ENCODE measurements at places on chromosomes 5 and 9.

DNA sequence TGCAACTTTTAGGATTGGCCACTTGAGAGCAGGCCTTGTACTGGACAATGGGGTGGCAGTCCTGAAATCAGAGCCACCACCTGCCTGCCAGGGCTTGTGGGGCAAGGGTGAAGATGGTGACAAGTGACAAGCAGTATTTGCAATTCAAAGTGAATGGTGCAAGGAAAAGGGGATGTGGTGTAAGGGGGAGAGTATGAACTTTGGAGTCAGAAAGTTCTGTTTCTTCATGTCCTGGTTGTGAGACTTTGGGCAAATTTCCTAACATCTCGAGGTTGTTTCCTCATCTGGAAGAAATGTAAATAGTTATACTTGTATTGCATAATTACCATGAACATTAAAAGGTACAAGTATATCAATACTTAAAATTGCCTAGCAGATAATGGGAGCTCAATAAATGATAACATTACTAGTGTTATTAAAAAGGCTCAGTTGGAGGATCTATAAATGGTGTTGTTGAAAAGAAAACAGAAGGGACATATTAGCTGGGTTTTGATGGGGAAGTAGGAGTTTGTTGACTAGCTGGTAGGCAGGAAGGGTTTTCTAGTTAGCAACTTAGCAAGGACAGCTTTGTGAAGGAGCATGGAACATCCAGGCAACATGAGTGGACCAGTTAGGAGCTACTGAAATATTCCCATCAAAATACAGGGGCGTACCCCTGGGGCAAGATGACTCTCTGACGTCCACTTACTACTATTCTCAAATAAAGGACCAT is 21.3 kb upstream of the MEGF9 start:
- DNase-seq, result no peak

GRCh38 chr5:132559383-132560060 is 2.7 kb downstream of the RAD50 start:
- DNase-seq, result no peak

DNA sequence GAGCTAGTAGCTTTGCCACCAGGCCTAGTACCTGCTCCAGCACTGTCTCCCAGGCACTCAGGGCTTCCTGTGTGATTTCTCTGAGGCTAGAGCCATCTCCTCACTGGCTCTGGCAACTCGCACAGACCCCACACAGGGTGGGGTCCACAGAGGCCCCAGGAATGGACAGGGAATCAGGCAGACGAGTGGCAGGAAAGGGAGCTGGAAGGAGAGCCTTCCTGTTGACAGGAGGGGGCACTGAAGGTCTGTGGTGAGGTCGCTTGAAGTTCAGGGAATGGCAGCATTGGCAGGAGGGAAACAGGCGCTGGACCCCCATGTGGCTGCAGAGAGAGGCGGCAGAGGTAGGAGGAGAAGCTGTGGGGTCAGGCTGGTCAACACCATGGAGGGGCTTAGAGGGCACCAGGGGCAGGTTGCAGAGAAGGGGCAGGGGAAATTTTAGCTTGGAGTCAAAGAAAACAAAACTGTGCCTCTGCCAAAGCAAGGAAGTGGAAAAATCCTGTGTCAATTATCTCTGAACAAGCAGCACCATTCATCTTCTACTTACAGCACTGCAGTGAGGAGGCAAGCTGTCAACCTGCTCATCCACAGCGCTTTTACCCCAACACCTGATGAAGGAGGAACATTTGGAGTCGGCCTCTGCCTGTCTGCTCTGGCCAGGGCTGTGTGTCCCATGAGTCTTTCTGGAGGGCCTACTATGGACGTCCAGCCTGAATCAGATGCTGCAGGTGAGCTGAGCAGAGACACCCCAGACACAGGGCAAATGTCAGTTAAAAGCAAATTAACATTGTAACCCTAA is 270.2 kb downstream of the FSTL4 start:
- no peak for DNase-seq

GRCh38 chr9:109799792-109800191 is 19.8 kb downstream of the PALM2AKAP2 start:
- DNase-seq, result no peak

GRCh38 chr9:107685901-107686300 is 196.3 kb upstream of the KLF4 start:
- DNase-seq, result no peak

DNA sequence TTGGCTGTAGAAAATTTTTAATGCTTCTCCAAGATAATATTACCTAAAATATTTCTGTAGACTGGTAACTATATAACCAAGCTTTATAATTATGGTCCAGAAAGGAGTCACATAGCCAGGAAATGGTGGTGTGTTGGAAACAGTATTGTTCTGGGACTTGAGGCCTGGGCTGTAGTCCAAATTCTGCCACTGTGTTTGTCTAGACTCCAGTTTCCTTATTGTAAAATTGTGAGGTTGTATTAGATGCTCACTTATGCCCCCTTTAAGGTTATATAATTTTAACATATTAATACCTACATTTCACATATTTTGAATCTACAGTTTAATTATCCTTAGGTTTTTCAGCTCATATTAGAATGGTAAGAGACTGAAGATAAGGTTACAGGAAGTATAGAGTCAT is 42.4 kb downstream of the STX17 start:
- no peak for DNase-seq

GRCh38 chr5:72605632-72606031 is 98.4 kb upstream of the ZNF366 start:
- DNase-seq, result no peak

- no peak for DNase-seq
Measured at GRCh38 chr5:111589316-111589715, 77.0 kb upstream of the STARD4 start.

DNA sequence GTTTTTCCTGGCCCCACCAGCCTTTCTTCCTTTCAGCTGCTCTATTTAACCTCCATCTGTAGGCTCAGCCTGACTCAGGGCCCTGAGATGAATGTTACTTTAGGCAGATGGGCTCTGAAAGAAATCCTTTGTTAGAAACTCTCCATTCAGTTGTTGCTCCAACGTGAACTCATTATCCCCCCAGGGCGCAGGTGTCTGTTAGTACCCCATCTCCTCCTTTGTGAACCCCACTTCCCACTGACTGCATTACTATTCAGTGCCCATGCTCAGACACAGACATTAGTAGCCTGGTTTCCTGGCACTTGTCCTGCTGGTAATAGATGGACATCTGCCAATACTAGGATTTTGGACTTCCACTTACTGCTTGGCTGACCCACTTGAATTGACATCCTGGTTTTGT is 1271.6 kb downstream of the PTPRD start:
- no peak for DNase-seq
